ENCODE measurements at places on chromosomes 5 and 9. TPM values are rescaled to one million over a fixed set of nuclear protein-coding genes. Genes with fewer than 3 reads are reported as not detected.

The PDE6A gene
- not detected for polyA plus RNA-seq

The GKAP1 gene
- 2.9 TPM for polyA plus RNA-seq

The IFNB1 gene
- polyA plus RNA-seq = not detected

The CATSPER3 gene
- polyA plus RNA-seq = 0.61 TPM

The PGM5 gene
- 0.03 TPM for polyA plus RNA-seq

The EIF4E1B gene
- polyA plus RNA-seq = not detected

DNA sequence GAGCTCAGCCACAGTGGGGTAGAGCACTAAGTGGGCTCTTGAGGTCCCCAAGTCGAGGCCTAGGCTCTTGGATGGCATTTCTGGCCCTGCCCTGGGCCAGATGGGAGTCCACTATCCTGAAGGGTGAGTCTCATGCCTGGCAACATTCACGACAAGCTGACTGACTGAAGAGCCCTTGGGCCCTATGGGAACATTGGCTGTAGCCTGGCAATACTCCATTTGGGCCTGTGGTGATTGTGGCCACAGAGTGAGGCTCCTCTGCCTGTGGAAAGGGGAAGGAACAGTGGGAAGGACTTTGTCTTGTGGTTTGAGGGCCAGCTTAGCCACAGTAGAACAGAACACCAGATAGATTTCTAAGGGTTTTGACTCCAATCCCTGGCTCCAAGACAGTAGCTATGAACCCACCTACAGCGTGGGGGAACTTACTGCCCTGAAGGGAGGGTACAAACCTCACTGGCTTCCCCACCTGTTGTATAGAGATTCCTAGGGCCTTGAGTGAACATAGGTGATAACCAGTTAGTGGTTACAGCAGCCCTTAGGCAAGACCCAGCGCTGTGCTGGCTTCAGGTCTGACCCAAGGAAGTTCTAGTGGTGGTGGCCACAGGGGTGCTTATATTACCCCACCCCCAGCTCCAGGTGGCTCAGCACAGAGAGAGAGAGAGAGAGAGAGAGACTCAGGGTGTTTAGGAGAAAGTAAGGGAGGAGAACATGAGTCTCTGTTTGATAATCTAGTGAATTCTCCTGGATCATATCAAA, 72.4 kb downstream of the KIAA0825 start:
- no peak for DNase-seq

GRCh38 chr9:127717766-127718165, 1.9 kb downstream of the TTC16 start:
- DNase-seq = no peak

DNA sequence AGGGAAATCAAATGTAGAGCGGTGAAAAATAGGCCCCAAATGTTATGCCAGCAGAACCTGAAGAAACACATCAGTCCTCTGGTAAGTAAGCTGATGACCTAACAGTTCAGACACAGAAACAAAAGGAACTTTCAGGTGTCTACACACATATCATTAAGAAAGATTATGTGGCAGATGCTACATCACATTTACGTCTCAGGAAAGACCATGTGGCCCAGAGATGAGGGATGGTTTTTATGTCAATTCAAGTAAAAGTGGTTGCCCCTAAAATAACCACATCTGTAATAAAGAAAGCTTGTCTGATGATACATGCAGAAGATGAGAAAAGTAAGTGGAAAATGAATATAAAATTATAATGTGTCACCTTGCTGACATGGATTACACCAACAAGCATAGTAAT, 31.4 kb downstream of the GNAQ start:
- DNase-seq = no peak

DNA sequence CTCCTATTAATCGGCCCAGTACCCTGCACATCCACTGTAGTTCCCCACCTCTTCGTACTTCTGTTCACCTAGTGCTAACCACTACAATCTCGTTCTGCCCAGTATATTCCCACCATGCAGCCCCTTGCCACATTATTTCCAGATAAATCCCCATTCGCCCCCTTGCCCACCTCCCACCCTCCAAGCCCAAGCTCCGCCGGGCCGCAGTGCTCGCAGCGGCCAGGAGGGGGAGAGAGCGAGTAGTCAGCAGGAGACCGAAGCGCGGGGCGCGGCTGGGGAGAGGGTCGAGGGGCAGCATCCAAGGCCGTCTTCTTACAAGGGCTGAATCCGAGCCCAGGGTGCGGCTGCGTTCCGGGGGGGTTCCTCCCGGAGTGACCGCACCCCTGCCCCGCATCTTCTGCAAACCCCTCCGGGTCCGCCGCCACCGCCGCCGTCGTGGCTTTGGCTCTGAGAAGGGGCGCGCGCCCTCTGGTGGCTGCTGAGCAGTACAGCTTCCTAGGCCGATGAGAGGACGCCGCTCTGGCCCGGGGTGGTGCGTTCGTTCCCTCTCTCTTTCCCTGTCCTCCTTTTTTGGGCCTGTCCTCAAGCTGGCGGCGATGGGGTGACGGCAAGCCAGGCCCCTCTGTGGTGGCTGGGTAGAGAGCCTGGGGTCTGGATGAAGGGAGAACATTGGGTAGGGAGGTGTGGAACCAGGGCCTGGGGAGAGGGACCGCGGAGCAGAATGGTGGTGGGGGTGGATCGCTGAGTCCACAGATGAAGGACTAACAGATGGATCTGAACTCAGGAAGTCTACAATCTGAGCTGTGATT, 30.0 kb upstream of the PSD2 start:
- peak; percentile 87 for DNase-seq

DNA sequence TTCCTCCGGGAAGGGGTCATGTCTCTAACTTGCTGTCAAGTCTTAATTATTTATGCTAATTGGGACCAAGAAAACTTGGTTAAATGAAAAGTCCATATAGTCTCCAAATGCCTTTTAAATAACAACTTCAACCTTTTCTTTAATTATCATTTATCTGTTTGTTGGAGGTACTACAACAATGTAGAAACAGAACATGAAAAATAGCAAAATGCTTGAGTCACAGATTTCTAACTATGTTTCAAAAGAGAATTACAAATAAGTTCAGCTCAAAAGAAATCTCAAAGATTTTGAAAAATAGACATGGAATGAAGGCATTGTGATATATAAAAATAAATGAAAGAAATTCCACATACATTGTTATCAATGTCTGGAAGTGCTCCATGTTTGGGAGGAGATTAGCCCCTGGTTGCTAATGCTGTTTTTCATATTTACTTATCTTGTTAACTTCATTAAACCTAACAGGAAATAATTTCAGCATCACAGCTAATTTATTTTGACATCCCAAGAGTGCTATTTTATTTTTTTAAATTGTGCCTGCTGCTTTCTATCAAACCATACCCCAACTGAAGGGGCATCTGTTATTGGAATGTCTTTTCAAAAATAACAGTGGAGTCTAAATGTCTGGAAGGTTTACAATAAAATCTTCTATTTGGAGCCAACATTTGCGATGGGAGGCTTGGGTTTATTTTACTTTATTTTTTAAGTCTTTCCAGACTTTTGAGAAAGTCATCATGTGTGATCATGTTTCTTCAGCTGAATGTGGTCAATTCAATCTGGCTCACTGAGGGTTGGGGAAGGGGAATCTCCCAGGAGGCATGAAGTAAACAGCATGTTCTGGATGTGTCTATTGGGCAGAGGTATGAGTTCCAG, 53.1 kb upstream of the ANKRD55 start:
- no peak for DNase-seq

DNA sequence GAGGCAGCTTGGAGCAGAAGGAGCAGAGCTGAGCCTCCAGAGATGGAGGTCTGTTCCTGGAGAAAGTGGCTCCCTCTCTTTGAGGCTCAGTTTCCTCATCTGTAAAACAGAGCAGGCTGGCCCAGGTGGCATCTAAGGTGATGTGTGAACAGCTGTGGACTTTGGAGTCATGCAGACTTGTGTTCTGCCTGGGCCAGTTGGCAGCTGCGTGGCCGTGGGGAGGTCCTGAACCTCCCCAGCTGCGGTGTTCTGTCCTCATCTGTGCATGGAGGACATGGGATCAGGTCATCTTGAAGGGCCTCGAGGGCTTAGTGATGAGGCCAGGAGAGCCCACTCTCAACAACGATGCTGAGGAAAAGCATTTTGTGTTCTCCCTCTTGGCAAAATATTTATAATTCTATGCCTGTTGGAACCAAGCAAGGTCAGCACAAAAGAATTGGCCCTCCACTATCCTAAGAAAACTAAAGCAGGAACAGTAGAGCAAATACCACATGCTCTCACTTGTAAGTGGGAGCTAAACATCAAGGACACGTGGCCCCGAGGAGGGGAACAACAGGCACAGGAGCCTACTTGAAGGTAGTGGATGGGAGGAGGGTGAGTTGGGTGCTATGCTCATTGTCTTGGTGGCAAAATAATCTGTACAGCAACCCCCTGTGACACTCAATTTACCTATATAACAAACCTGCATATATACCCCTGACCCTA, 63.2 kb upstream of the COL15A1 start:
- no peak for DNase-seq

DNA sequence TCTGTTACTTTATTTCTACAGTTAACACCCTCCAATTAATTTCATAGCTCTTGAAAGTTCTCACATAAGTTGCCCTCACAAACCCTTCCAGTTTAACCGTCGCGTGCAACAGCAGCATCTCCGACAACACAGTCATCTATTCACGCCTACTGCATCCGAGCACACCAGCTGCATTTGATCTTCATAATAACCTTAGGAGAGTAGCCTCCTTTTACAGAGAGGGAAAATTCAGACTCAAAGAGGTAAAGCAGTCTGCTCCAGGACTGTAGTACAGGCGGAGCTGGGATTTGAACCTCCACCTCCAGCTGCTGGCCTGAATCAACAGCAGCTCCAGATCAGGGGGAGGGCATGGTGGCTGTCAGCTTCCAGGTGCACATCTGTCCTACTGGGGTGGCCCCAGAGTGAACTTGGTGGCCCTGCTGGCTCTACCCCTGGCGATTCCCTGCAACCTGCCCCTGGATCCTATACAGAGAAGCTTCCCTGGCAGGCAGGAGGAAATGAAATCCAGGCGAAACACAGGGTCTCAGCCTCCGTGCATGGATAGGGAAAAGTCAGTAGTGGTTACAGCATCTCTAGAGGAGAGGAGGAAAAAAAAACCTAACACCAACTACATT, 71.6 kb upstream of the UNC5A start:
- no peak for DNase-seq

- DNase-seq = no peak
Measured at GRCh38 chr9:75824816-75825568, 65.5 kb upstream of the PCSK5 start.

GRCh38 chr9:37911271-37911681, 7.3 kb upstream of the SLC25A51 start:
- DNase-seq = no peak

GRCh38 chr9:110282018-110282738, 25.9 kb upstream of the TXN start:
- no peak for DNase-seq

DNA sequence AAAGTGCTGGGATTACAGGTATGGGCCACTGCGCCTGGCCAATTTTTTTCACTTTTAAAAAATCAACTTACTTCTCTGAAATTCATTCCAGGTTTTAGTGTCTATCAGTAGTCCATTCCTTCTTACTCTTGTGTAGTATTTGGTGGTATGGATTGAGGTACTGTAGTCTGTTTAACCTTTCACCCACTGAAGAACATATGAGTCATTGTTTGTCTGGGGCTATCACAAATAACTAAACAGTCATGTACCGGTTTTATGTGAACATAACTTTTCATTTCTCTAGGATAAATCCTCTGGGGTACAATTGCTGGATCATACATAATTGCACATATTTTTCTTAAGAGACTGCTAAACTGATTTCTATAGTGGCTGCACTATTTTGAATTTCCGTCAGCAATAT, 1188.0 kb upstream of the CDH9 start:
- no peak for DNase-seq

DNA sequence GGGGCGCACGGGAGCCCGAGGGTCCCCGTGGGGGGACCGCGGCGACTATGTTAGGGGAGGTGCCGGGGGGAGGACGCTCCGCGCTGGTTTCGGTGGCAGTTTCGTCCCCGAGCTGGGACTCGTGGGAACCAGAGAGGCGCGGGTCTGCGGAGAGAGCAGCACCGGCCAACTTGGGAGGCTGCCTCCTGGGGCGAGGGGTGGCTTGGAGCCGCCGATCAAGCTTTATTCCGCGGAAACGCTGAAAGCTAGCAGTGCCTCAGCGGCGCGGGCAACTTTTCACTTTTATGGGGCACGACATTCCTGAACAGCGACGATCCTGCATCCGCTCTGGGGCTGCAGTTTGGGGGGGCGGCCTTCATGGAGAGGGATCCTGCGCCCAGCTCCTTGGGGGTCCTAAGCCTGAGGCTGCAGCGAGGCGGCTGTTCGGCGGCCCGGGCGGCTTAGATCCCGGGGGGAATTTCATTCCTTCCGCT, 369 bp downstream of the OCLN start:
- no peak for DNase-seq
